Lung microvascular endothelial cell (primary cell): ENCODE measurements at places on chromosomes 7 and 10.
A peak's percentile ranks its signal among the peaks of the same experiment; 100 is the strongest.

- no peak for DNase-seq
Observed at GRCh38 chr10:119670717-119671116, 19.5 kb downstream of the BAG3 start.

GRCh38 chr10:78630944-78631838, 437.6 kb upstream of the ZMIZ1 start:
- DNase-seq: no peak

- peak; percentile 65 for DNase-seq
Observed at GRCh38 chr7:129553899-129554461, 51.6 kb downstream of the SMKR1 start.

DNA sequence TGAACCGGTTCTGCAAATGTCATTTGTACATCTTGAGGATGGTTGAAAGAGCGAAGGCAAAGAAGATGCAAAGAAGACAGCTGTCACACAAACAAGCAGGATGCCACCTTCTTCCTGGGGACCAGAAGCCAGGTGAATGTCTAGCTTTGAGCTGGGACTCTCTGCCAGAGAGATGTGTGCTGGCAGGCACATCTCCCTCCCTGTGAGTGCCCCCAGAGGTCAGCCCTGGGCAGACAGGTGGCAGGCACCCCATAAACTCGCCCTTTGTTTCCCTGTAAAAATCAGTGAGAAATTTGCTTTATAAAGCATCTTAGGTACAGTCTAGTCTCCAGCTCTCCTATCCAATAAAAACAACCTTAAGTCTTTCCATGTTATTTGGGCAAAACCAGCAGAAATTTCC, 2.6 kb upstream of the TCERG1L start:
- no peak for DNase-seq

DNA sequence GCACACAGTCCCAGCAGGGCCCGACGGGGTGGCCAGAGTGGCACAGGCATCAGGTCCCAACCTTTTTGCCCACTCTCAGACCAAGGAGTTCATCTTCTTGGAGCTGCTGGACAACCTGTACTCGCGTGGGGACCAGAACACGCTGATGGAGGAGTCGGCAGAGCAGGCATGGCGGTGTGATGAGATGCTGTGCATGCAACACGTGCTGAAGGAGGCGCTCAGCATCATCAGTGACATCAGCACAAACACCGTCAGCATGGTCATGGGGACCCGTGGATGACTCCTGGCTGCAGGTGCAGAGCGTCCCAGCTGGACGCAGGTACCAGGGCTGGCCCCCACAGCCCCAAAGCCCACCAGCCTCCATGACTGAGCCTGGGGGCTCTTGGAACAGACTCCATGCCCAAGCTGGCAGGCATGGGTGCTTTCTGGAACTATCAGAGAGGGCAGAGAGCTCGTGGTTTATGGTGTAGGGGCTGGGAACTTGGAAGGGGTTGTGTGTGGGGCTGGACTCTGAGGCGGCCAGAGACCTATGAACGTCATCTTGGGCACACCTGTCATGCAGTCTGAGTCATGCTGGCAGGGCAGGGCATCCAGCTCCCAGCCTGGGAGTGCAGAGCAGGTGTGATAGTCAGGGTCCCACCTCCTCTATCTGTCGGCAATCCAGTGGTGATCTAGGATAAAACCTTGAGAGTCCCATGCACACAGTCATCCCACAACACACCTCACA, 8.2 kb upstream of the MTPAP start:
- no peak for DNase-seq

- no peak for DNase-seq
Observed at GRCh38 chr10:22640359-22640758, 74.0 kb downstream of the PIP4K2A start.

GRCh38 chr10:84987039-84987438, 658.6 kb downstream of the CCSER2 start:
- no peak for DNase-seq

GRCh38 chr10:72272689-72273409, 875 bp upstream of the DDIT4 start:
- DNase-seq: peak; percentile 93

GRCh38 chr10:93576888-93577287, 10.4 kb downstream of the FFAR4 start:
- DNase-seq: no peak

- DNase-seq: no peak
Observed at GRCh38 chr10:127498087-127498486, 51.0 kb upstream of the NPS start.

GRCh38 chr7:134669388-134669787, 22.7 kb downstream of the BPGM start:
- no peak for DNase-seq

- DNase-seq: no peak
Observed at GRCh38 chr7:44681645-44682044, 67.0 kb upstream of the ZMIZ2 start.

- no peak for DNase-seq
Observed at GRCh38 chr7:141154131-141154732, 80.4 kb downstream of the TMEM178B start.
